Stimulated activated CD4-positive, alpha-beta T cell treated with anti-CD3 and anti-CD28 coated beads, Interleukin-15, amount 100 ng/mL, for 1 hour (primary cell): ENCODE measurements at places on chromosomes 6 and 20.

GRCh38 chr6:168428052-168428826 lies 12.7 kb upstream of the SMOC2 start:
- no peak for DNase-seq

GRCh38 chr6:132919045-132919860 lies 104.9 kb downstream of the RPS12 start:
- DNase-seq: no peak

GRCh38 chr6:38320843-38321242 lies 318.9 kb downstream of the BTBD9 start:
- DNase-seq: no peak

- no peak for DNase-seq
Observed at GRCh38 chr20:22623211-22623610, 38.8 kb upstream of the FOXA2 start.

GRCh38 chr6:81863123-81863522 lies 110.6 kb upstream of the TENT5A start:
- DNase-seq: no peak

DNA sequence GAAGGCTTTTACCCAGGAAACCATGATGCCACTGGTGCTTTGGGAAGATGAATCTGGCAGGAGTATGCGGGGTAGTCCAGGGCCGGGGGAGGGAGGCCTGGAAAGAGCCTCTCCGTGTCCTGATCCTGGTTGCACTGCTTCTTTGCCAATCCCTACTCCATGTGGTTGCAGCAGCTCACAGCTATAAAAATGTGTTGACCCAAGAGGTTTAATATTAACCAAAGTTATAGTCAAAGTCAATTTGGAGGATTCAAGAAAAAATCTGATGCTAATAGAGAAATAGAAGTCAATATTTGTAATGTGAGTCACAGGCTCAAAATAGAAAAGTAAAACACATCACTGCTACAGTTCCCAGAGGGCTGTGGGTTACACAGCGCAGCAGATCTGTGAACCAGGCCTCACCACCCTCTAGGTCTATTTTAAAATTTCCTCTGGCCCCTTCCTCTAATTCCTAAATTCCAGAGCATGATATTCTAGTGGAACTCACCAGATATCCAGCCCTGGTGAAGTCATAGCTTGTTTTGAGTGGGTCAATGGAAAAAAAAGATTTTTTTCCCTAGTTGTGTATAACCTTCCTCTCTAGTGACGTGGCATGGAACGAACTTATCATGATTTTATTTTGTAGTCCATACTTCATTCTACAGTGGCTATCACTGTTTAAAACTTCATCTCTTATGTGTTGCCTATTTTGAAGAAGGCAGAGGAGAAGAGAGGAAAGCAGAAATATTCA lies 63.2 kb upstream of the BMP2 start:
- no peak for DNase-seq

DNA sequence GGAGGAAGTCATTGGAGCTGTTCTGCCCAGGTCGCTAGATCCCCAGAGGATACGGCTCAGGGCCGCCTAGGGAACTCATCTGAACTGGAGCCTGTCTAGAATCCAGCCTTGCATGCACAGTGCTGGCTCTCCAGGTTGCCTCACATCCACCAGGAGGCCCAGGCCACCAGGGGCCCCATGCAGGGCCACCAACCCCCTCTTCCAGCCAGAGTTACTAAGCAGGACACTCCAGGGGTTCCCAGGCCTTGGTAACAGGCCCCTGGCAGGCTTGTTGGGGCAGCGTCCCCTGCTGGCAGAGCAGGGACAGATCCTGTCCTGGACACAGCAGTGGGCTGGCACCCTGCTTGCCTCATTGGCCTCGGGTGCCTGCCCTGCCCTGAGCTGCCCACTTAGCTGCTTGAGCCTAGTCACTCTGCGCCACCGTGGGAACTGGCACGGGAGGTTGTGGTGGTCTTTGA lies 35.3 kb downstream of the EFCAB8 start:
- DNase-seq: no peak

DNA sequence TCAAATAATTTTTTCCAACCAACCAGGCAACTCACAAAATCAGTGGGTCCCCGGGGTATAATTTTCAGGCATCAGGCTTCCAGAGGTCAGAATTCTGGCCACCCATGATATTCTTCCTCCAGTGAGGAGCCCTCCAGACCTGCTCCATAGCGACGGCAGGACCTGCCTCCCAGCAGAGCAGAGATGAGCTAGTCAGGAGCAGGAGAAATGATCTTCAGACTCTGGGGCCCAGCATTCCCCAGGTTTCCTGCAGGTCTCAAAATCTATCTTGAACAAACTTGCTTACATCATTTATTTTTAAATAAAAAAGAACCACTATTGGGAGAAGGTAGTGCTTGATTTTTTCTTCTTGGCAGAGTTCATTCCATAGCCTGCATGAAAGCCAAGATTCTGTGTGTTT lies 44.7 kb downstream of the FAM50B start:
- no peak for DNase-seq

DNA sequence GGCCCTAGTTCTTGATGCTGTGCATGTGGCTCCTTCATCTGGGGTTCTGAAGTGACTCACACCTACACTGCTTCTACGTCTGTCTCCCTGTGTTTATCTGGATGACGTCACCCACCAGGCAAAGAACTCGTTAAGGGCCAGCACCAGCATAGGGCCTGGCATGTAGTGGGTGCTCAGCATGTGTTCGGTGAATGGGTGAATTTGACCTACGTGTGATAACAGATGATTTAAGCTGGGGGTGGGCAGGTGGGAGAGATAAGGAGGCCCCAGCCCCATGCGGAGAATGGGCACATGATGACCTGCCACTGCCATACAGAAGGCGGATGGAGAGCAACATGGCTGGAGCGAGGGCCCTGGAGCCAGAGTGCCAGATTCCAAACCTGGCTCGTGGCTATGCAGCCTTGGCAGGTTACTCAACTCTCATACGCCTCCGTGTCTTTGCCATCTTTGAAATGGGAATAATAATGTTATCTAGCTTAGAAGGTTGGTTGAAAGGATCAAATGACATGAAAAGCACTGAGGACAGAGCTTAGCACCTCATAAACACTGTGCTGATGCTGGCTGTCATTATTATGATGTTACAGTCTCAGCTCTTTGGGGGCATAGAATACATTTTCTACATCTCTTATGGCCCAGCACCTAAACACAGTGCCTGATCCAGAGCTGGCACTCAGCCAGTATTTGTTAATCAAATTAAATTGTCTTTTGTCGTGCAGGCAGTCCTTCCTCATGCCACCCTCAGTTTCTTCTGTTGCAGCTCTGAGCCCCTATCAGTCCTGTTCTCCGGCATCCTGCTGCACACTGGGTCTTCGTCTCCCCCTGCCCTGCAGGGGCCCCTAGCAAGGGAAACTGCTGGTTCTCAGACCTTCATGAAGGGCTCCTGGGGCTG lies 39.6 kb downstream of the VEGFA start:
- no peak for DNase-seq
